NCI-H446 (cell line): ENCODE measurements at places on chromosomes 2 and 18.

DNA sequence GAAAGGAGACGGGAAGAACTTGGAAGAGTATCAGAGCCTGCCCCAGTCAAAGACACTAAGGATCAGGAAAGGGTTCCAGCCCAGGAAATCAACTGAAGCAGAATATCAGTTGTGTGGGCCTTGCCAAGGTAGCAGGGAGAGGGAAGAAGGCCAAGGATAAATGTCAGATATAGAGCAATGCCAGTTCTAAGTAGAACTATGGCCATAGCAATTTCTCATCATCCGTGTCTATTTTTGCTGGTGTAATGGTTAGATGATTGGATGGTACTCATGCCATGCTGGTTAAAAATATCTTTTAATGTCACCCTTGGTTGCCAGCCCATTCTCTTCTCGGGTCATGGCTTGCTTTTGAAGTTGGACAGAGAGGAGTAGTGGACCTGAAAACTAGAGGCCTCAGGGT lies 41.9 kb downstream of the MAIP1 start:
- DNase-seq, result no peak

- no peak for DNase-seq
Observed at GRCh38 chr2:174005801-174006419, 40.7 kb upstream of the SP3 start.

GRCh38 chr2:156703642-156704041 lies 267.5 kb downstream of the GPD2 start:
- DNase-seq, result no peak

- no peak for DNase-seq
Observed at GRCh38 chr2:8525236-8525581, 156.6 kb upstream of the ID2 start.

DNA sequence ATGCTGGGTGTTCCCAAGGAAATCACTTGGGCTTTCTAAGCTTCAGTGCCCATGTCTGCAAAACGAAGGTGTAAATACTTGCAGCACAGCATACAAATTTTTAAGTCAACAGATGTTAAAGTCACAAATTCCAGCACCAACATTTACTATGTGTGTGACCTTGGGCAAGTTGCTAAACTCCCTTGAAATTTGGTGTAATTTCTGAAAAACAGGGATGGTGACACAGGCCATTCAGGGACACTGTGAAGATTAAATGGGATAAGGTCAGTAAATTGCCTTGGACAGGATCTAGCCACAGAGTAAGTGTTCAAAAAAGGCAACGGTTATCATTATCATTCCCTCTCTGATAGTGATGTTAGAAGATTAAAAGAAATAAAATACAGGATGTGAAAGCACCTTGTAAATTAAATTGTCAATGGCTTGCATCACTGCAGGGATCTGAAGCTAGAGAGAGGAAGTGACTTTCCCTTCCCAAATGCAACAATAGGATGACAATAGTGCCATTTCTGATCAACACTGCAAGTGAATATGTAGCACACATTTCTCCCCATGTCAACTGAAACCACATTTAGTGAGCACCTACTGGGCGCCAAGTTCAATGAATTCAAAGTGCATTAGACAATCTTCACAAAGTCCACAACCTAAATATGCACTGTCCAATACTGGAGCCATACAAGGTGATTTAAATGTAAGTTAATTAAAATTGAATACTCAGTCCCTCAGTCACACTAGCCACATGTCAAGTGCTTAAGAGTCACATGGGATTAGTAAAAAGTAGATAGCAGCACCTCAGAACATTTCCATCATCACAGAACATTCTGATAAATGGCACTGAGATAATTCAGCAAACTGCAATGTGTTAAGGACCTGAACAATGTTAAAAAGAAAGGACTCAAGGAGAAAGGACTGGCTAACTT lies 81.2 kb downstream of the STK39 start:
- no peak for DNase-seq

DNA sequence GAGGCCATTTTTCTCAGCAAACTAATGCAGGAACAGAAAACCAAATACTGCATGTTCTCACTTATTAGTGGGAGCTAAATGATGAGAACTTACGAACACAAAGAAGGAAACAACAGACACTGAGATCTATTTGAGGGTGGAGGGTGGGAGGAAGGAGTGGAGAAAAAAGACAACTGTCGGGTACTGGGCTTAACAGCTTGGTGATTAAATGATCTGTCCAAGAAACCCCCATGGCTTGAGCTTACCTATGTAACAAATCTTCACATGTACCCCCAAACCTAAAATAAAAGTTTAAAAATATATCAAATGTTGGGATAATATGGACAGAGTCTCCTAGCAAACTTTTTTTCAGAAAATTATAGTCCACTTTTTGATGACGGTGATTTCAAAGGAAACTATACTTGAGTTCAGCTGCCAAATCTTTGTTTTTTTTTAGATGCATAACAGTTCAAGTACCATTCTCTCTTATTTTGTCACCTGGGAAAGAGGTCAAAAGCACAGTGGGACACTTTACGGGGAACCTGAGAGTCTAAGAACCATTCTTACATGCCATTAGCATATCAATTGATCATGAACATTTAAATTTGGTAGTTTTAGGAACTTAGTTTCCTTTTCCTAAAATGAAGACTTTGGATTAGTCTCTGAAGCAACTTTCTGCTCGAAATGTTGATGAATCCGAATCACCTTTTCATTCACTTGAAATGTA lies 835.0 kb downstream of the NRXN1 start:
- no peak for DNase-seq

GRCh38 chr2:215772003-215772402 lies 241.3 kb downstream of the MREG start:
- no peak for DNase-seq

- DNase-seq, result no peak
Observed at GRCh38 chr18:25348386-25349130, 3.4 kb downstream of the ZNF521 start.

DNA sequence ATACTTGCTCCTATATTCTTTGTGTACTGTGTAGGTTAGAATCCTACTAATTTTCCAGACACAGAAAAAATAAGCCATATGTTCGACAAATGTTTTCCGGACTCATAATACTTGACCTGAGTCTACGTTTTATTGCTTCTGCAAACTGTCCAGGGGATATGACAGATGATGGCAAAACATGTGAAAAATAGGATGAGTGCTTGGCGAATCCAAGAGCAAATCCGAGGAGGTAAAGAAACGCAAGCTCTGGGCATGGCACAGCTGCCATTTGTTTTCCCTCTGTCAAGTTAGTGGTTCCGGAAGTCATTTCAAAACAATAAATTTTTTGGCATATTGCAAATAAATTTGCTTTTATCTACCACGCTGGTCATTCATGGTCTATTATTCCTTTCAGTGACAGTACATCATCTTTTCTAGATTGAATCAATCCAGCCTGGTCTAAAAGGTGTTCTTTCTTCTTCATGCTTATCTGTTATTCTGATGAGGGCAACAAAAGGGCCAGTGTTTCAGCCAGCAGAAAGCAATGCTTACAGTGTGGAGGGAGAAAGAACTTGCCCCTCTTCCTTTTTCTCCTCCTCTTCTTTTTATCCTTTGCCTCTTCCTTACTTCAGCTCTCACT lies 476.1 kb upstream of the SOX11 start:
- DNase-seq, result no peak

DNA sequence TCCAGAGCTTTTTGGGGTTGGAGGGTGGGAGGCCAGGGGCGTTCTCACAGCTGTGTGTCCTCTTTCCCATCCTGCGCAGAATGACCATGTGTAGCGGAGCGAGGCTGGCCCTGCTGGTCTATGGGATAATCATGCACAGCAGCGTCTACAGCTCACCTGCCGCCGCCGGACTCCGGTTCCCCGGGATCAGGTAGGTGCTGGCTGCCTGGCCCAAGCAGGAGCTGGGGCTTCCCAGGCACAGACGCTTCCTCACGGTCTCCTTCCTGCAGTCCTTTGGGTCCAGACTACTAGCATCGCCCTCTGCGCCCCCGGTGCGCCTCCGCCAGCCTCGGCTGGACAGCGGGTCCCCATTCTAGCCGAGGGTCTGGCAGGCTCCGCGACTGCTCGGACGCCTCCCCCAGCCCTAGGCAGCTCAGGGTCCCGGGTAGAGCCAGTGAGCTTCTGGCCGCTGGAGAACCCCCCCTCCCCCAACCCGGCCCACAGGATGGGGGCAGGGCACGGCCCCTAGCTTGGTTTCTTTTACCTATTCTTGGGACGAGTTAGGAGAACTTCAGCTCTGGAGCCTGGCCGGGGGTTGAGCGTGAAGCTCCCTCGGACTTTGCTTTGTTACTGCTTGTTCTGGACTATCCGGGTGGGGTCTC lies 756 bp downstream of the ADCYAP1 start:
- DNase-seq, result no peak

DNA sequence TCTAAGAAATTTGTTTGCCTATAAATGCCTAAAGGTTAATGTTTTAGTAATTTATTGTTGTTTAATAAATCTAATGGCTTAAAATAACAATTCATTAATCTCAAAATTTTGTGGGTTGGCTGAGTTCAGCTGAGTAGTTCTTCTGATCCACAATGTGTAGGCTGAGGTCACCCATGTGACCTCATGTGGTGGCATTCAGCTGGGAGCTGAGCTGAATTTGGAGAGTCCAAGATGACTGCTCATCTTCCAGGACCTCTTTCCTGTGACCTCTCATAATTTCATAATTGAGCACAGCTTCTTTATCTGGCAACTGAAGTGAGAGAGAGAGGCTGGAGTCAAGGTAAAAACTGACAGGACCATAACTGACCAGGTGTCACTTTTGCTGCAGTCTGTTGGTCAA lies 132.4 kb downstream of the TXNL1 start:
- DNase-seq, result no peak

DNA sequence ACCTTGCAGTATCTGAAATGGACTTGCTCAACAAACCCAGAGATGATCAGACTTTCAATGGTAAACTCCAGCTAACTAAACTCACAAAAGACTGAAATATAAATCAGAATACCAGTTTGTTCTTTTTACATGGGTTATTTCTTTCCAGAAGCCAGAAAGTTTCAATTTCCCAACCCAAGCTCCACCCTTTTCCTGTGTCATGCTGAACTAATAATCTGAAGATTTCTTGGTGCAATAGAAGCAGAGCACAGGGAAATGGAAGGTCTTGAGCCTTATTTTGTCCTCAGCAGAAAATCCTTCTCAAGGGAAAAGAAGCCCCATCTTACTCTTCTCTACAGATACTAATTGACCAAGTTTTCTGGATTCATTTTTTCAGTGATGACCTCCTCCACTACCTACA lies 93.3 kb upstream of the PAPOLG start:
- no peak for DNase-seq

DNA sequence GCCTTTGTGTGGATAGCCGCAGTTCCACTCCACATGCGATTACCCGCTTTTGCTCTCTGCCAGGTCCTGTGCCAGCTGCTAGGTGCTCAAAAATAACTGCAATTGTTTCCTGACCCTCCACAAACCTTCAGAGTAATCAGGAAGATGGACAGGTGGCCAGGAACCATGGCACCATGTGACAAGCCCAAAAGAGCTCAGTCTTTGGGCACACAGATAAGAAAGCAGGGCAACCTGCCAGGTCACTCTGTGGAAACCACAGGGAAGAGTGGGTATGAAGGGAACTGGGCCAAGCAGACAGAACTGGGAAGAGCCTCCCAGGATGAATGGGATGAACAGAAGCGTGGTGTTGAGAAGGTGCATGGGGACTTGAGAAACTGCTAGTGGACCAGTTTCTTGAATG lies 79.4 kb upstream of the AGAP1 start:
- peak; percentile 34 for DNase-seq

DNA sequence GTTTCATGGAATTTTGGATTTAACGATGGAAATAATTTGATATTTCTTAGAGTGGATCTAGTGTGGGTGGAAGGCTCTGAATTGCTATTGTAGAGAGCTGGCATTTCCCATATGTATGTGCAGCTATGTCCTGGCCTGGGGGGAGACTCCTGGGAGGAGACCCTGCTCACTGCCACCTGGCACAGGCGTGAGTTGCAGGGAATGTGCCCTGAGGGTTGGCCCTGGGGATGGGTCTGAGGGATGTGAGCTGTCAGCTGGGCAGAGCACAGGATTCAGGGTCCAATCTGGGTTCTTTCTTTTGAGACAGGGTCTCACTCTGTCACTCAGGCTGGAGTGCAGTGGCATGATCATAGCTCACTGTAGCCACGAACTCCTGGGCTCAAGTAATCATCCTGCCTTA lies 120.2 kb downstream of the CLIP4 start:
- DNase-seq, result no peak

DNA sequence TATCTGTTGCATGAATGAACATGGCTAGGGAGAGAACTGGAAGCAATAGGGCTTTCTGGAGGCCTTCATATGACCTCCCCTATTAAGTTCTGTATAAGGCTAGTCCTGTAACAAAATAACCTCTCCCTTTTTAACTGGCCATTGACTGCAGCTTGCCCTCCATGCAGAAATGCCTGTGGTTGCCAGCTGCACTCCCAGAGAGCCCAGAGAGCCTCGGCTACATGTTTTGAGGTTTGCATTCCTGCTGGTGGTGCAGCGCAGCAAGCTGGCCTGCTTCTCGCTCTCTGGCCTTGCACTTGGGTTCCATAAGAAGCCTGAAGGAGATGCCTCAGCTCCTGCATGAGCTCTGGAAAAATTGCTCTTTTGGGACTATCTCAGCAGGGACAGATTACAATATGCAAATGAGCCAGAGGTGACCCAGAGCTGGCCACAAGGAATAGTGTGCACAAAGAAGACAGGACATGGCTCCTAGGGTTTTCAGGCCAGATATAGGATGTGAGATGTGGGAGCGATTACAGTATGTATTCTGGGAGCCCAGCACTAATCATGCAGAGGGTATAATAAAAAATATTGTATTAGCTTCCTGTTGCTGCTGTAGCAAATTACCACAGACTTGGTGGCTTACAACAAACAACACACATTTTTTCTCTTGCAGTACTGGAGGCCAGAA lies 186.7 kb downstream of the INSIG2 start:
- no peak for DNase-seq

DNA sequence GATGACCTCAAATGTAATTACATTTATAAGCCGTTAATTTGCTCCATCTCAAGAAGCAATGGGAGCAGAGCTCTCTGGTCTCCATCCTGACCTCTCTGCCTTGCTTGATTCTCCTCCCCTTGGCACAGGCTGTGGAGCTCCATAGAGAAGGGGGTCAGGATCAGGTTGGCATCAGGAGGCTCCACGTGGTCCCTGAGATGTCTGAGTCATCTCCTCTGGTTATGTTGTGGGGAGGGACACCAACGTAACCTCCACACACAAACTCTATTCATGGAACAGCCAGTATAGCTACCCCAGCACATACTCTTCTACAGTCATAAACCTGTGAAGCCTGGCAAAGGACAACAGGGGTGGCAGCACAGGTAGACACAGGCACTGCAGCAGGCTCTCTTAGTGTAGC lies 29.0 kb downstream of the TRABD2A start:
- DNase-seq, result no peak

GRCh38 chr2:191618046-191618780 lies 59.7 kb upstream of the NABP1 start:
- peak; percentile 4 for DNase-seq

- no peak for DNase-seq
Observed at GRCh38 chr2:32289165-32289999, 11.7 kb downstream of the YIPF4 start.

GRCh38 chr2:44906972-44907371 lies 34.5 kb upstream of the SIX3 start:
- DNase-seq, result no peak
